ENCODE measurements at places on chromosomes 7 and 10.
A peak's percentile ranks its signal among the peaks of the same experiment; 100 is the strongest.

GRCh38 chr10:129768437-129769355 lies 195.4 kb downstream of the EBF3 start:
- DNase-seq: no peak

DNA sequence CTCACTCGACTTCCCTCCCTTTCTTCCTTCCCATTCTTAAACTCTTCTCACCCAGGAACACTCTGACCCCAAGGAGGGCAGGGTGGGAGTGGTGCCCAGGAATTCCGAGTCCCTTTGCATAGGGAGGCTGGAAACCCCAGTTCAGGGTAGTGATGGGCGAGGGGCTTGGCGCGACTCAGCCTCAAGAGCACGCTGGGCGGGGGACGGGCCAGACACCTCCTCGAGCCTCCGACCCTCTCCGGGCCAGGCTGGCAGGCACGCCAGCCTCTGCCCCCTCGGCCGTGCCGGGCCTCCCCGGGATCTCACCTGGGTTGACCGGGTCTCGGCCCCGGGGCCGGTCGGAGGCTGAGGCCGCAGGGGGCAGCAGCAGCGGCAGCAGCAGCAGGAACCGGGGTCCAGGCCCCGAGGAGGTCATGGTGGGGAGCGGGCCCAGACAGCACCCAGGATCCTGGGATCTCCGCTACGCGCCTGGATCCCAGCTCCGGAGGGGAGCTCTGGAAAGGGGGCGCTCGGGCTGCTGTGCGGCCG lies 457 bp downstream of the PLOD3 start:
- DNase-seq: no peak

- DNase-seq: no peak
Measured at GRCh38 chr7:17152721-17153120, 145.7 kb upstream of the AHR start.

DNA sequence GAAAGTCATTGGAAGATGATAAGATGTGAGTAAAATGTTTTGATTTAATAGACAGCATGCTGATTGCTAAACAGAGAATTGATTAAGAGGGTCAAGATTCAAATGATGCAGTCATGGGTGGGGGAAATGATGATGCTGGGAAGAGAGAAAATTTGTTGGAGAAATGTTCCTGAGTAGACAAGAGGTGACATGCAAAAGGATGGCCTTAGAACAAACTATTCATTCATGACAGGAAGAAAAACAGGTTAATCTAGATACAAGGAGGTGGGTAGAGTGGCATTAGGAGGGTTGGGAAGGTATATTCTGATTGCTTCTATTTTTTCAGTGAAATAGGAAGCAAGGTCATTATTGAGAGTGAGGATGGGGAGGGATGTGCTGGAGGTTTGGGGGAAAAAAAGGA lies 146.7 kb downstream of the SEM1 start:
- no peak for DNase-seq

GRCh38 chr10:1552881-1553670 lies 184.2 kb downstream of the ADARB2 start:
- no peak for DNase-seq

GRCh38 chr7:157010588-157011332 lies at the start of gene MNX1:
Gene MNX1 (minus strand): TSS chr7:157010663. CDS start chr7:157010350, 313 bp downstream.
- DNase-seq: peak; percentile 16

DNA sequence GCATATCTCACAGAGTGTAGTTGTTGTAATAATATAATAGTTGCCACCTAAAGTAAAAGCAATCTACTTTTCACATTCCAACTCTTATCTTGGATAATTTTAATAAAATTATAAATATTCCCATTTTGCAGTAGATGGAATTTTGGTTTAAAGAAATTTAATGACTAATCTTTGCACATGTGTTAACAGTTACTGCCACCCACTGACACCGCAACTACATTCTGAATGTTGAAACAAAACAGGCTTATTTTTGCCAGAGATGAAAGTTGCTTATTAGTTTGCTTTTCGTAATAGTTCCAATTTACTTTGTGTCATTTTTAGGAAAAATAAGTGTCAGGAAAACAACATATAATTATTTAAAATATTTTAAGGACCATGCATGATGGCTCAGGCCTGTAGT lies 557.5 kb upstream of the PCDH15 start:
- DNase-seq: no peak

GRCh38 chr10:20955355-20955893 lies 58.3 kb upstream of the NEBL start:
- DNase-seq: no peak

DNA sequence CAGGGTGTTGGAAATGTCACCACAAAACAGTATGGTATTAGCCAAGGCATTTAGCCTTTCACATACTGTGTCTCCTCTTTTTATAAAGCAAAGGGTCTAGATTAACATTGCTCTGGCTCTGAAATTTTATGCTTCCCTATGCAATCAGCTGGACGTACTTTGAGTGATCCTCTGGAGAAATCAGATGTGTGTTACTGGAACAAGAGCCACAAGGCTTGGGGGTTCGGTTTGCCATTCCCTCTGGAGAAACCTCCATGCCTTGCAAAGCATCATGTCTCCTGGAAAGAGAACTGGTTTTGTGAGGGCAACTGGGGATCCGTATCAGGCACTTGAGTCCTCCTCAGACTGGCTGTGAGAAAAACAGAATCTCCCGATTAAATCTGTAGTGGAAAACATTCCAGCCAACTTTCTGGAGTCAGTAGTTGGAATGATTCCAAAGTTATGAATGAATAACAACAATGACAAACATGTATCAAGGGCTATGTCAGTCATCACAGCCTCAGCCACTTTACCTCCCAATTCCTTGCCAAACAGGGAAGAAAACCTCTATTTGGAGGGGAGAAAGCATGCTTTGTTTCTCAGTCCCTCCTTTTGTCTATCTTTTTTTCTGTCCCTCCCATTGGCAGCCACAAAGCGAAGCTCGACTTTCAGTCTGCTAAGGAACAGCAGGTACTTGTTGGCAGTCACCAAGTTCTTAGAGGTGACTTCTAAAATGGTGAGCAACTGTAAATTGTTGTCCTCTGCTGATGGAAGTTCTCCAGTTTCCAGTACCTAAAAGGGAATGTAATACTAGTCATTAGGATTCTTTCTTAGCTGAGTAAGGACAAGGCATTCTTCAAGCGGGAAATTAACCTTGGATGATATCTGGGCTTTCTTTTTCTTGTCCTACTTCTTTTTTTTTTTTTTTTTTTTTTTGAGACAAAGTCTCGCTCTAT lies 864.8 kb upstream of the AUTS2 start:
- DNase-seq: no peak

- DNase-seq: no peak
Measured at GRCh38 chr10:119478111-119478802, 64.3 kb downstream of the RGS10 start.

- DNase-seq: no peak
Measured at GRCh38 chr7:120740348-120740747, 117.6 kb downstream of the TSPAN12 start.

DNA sequence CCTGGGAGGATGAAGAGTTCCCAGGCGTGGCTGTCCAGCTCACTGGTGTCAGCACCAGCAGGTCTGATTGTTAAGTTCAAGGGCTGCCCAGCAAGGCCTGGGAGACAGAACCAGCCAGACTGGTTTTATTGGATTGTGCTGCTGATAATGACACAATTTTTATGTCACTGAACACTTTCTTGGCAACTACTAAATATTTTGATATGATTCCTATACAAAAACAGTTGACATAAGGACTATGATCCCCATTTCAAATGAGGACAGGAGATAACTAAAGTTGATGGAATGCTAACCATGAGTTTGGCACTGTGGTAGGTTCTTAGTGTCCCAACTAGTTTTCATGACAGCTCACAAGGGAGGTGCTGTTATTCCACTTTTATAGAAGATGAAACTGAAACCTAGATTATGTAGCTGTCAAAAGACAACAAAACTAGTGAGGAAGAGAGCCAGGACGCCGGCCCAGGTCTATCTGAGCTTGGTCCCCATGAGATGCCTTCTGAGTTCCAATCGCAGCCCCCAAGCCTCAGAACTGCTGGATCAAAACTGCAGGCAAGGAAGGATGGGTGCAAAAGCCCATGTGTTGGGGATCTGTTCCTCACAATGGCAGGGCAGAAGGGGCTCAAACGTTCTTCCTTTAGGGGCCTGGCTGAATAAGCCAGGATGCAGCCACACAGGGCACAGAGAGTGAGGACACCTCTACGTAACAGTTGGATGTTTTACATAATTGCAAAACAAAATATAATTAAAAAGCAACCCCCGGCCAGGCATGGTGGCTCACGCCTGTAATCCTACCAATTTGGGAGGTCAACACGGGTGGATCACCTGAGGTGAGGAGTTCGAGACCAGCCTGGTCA lies 52.8 kb downstream of the COBL start:
- no peak for DNase-seq

- no peak for DNase-seq
Measured at GRCh38 chr7:2626498-2627117, 5.2 kb upstream of the TTYH3 start.

GRCh38 chr10:123796736-123797135 lies 94.9 kb downstream of the CPXM2 start:
- no peak for DNase-seq

GRCh38 chr10:34434119-34434594 lies 380.9 kb downstream of the PARD3 start:
- DNase-seq: no peak

All from activated T-helper 9 cell treated with anti-CD3 and anti-CD28 coated beads, Interleukin-2, amount 50 U/mL, for 16 hours (primary cell).